ENCODE measurements at places on chromosomes 7 and 10.

DNA sequence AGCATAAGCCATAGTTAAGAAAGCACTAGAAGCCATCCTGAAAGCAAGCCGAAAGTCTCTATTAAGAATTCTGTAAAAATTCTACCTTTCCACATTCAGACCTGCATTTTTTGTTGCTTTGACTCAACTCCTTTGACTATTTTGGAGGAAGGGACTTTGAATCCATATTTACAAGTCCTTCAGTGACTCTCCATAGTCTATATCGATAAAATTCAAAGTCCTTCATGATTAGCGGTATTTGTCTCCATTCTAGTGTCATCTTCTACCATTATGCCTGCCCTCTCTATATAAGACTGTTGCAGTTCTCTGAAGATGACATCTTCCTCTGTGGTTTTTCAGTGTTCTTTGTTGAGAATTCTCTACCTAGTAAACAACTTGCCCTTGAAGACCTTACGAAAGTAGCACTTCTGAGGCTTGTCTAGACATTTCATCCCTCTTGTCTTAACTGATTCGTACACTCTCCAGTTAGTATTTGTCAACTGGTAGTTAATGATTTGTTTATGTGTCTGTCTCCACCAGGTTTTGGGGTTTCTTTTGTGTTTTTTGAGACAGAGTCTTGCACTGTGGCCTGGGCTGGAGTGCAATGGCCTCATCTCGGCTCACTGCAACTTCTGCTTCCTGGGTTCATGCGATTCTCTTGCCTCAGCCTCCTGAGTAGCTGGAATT lies 1.7 kb downstream of the CCSER2 start:
- DNase-seq: no peak

DNA sequence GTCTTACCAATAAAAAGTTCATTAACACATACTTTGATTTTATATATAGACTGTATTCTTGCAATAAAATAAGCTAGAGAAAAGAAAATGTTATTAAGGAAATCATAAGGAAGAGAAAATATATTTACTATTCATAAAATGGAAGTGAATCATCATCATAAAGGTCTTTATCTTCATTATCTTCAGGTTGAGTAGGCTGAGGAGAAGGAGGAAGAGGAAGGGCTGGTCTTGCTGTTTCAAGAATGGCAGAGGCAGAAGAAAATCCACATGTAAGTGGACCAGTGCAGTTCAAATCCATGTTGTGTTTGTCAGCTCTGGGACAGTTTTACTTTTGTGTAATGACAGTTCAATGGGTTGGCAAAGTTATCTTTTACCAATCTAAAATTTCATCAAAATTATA lies 609.1 kb upstream of the ANKRD30A start:
- no peak for DNase-seq

GRCh38 chr7:30412782-30413504 lies 65.6 kb downstream of the NOD1 start:
- no peak for DNase-seq

DNA sequence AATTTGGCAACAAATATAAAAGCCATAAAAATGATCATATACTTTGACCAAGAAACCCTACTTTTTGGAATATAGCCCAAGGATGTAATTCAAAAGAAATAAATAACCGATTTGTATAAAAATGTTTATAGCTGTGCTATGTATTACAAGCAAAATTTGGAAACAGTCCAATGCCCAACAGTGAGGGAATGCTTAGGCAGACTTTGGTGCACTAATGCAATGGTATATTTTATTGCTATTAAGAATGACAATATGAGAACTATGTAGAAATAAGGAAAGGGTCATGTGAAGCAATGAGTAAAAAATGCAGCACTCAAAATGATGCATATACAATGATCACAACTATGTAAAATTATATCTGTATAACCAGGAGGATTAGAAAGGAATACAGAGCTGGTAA lies 273.8 kb upstream of the HPS1 start:
- DNase-seq: no peak

DNA sequence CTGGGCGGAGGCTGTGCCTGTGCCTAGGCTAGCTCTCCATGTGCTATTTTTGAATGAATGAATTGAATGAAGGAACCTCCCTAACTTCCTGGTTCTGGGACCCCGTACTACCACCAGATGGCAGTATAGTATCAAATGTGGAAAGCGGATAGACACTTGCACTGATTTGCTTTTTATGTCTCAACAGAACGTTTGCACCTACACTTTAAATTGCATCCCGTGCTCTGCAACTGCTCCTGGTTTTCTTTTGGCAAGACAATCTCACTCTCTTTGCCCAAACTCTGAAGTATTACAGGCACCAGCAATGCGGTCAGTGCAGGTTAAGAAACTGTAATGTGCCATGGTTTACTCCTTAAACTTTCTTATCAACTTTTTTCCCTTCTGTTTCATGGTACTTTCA lies 6.5 kb downstream of the FZD8 start:
- DNase-seq: no peak

- DNase-seq: no peak
Measured at GRCh38 chr10:129622736-129623135, 155.7 kb downstream of the MGMT start.

DNA sequence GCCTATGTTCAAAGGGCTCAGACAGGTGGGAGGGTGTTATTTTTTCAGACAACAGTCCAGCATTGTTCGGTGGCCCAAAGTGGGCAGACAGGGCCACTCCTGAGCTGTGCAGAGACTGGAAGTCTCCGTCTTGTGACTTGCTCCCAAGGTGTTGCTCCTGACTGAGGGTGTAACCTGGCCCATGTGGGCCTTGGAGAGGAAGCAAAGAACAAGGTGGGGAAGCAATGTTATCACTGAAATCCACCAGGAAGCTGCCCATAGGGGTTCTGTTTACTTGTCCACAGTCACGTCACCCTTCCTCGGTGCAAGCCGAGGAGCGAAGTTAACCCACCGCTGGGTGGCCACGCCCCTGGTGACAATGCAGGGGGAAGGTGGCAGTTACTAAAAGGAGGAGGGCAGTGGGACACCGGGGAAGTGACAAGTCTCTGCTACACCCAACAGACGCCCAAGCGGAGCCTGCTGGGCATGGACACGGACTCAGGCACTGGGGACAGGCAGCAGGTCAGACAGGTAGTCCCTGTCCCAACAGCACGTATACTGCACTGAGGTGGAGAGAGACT lies 311.6 kb upstream of the MKI67 start:
- no peak for DNase-seq

DNA sequence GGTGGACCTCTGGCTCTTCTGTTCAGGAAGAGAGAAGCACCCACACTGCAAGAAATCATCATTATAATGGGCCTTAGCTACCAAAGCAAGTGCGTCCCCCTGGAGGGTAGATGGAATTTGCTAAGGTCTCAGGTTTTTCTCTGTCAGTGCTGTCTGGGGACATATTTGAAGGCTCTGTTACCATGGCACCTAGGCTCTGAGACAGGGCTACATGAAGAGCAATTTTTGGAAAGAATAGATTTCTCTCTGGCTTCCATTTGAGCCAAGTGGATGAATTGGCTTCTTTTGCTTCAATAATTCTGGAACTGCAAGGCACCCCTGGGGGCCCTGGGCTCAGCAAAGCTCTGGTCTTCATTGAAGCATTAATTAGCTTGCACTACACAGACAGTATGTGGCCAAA lies 349.1 kb upstream of the GALNT17 start:
- no peak for DNase-seq

- no peak for DNase-seq
Measured at GRCh38 chr10:7449063-7449695, 38.3 kb upstream of the SFMBT2 start.

- no peak for DNase-seq
Measured at GRCh38 chr10:121694966-121695643, 96.9 kb upstream of the FGFR2 start.

DNA sequence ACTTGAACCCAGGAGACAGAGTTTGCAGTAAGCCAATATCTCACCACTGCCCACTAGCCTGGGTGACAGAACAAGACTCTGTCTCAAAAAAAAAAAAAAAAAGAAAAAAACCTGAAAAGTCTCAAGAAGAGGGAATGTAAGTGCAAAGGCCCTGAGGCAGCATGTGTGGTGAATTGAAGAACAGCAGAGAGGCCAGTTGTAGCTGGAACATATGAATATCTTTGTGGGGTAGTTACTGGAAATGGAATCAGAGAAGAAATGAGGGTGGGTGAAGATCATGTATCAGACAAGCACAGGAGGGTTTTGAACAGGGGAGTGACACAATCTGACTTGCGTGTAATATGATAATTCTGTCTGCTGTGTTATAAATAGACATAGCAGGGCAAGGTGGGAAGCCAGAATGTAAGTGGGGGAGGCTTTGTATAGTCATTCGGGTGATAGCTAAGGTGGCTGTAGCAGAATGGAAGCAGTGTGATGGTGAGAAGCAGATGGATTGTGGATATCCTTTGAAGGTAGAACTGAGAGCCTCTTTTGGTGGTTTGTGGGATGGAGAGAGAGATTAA lies 45.3 kb upstream of the ITGA8 start:
- no peak for DNase-seq

GRCh38 chr7:111873963-111874690 lies 311.8 kb upstream of the IMMP2L start:
- no peak for DNase-seq

GRCh38 chr7:4437916-4438315 lies 244.2 kb upstream of the FOXK1 start:
- no peak for DNase-seq

GRCh38 chr10:44668336-44668735 lies 242.8 kb upstream of the TMEM72 start:
- DNase-seq: no peak

- DNase-seq: no peak
Measured at GRCh38 chr7:50317697-50318669, 13.5 kb downstream of the IKZF1 start.

DNA sequence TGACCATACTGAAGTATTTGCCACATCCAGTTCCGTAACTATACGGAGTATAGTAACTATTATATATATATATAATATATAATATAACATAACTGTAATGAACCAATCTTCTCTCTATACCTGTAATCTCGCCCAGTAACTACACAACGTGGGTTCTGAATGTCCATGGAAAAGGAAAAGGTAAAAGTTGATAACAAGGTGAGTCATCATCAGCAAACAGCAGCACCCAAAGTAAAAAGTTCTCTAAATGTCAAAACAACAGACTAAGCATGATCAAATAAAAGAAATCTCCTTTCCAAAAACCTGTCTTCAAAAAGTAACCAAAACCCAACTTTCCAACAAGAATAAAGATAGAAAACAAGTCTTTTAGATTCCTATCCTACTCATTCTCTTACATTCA lies 42.8 kb downstream of the ELAPOR2 start:
- DNase-seq: no peak
